ENCODE measurements at places on chromosomes 7 and 10. TPM values are rescaled to one million over a fixed set of nuclear protein-coding genes. Genes with fewer than 3 reads are reported as not detected.
A peak's percentile ranks its signal among the peaks of the same experiment; 100 is the strongest.

DNA sequence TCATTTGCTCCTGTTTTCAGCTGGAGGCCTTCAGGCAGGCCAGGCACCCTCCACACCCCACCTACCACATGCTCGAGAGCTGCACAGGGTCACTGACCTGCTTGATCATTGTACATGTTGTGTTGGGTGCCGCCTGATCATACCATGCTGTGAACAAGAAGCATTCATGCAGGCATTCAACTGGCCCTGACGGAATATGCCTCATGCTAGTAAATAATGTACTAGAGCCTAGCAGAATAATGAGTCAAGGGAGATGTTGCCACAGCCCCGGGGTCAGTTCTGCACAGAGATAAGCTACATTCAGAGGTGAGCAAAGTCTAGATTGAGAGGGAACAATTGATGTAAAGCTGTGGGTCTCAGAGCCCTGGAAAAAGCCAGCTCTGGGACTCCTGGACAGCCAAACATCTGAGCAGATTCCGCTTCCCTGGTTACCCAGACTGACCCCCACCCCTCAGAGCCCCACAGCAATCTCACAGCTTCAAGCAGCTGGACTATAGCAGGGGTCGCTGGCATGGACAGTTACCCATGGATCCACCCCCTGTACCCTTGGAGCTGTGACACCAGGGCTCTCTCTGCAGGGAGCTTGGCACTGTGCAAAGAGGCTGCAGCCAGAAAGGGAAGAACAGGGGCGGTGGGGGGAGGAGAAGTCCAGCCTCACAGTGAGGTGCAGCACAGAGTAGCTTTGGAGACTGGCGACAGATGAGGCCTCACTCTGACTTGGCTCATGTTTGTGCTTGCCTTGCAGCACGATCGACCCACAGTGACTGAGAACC is 86.6 kb downstream of the FRMPD2 start:
- DNase-seq, result no peak

DNA sequence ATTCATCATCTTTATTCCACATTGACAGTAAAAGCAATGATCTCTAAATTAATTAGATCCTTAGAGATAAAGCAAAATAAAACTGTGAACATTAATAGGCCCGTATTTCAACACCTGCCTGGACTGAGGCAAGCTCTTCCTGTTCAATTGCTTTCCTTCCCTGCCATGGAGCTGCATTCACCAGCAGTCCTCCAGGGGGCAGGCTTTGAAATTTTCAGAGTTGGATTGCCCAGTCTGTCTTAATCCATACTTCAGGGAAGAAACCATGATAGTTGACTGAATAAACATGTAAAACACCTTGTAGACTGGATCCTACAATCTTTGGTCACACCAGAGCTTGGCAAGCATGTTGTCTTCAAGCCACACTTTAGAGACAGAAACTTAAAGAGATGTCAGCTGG is 936.6 kb downstream of the NRG3 start:
- peak; percentile 21 for DNase-seq

DNA sequence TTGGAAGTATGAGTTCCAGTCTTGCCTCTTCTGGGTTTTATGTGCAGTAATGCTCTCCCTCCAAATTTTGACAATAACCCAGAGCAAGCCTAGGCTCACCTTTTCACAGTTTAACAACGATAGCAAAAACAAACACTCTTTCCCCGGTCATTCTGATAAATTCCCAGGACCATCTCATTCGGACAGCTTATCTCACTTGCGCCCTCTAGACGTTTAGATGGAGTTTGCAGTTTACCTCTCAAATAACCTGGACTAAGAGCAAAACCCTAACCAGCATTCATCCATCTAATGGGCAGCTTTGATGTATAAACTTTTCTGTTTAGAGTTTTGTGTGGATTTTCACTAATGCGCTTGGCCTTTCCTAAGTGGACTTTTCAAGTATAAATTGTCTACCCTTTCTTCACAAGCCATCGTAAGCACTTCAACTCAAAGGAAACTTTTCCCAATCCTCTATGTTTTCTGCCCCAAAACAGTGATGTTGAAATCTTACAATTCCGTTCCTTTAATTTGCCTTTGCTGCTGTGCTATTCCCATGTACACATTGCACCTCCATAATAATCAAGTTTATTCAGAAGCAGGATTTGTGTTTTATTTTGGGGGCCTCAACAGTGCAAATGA is 114.9 kb downstream of the HDAC9 start:
- DNase-seq, result peak; percentile 38

GRCh38 chr10:33559105-33559504 is 224.6 kb upstream of the NRP1 start:
- no peak for DNase-seq

DNA sequence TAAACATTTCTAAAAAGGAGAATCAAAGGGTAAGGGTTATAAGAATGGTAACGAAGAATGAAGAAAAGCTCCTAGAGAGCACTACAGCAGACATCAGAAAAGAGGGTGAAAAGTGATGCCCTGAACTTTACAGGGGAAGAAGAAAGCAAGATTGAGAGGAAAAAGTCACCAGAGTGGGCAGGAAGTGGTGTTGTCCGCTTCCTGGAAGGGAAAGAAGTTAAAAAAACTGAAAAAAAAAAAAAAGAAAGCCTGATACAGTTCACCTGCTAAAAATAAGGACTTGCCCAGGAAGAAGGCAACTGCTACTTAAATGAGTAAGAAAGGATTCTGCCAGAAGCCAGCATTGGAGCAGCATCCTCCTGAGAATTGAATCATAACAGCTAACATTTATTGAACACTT is 330.1 kb upstream of the PHF14 start:
- no peak for DNase-seq

DNA sequence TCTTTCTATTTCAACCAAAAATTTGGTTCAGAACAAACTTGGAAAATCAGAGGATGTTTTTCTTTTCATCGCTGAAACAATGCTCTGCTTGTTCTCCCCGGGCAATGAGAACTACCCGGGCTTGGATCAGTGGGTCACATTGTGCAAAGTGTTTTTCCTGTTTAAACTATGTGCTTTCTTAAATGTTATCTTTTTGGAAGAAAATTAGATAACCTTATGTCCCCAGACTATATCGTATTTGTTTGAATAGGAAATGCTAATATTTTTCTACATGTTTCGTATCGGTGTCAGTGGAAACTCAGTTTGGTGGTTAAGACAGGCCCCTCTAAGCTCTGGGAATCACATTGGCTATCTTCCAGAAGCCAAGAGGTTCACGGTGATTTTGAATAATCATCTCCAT is 319.5 kb upstream of the NFE2L3 start:
- DNase-seq, result peak; percentile 78

GRCh38 chr10:96556003-96556402 is 30.8 kb downstream of the TM9SF3 start:
- peak; percentile 24 for DNase-seq

DNA sequence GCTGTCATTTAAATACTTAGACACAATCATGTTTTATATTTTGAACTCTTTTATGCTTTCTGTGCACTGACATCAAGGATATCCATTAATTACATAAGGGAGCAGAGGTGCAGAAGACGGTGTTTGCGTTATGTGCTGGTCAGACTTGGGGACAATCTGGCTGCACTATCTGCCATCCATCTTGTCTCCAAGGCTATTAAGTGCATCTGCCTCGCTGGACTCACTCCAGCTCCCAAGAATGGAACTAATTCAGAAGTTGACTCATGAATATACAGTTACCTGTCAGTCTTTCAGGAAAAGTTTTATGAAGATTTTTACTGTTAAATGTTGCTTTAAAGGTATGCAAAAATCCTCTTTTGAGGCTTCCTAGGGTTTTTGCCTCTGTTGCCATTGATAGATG is 391.0 kb downstream of the SUGCT start:
- no peak for DNase-seq

DNA sequence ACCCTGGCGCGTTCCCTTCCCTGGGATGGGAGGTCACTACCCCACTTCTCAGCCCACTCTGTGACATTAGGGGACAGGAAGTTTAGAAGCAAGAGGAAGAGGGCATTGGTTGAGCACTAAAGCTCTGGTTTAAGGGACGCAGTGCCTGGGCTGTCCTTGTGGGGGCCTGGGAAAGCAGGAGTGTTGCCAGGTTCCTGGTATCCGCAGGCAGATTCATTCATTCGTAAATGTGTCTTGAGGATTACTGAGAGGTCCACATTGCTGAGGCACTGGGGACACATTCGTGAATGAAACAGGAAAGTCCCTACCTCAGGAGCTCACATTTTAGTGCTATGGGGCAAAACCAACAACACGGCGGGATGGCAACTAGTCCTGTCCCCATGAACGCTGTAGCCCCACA is 69.4 kb downstream of the COL13A1 start:
- DNase-seq, result no peak

GRCh38 chr7:85185424-85186082 is 1.3 kb downstream of the SEMA3D start:
- DNase-seq, result peak; percentile 69

DNA sequence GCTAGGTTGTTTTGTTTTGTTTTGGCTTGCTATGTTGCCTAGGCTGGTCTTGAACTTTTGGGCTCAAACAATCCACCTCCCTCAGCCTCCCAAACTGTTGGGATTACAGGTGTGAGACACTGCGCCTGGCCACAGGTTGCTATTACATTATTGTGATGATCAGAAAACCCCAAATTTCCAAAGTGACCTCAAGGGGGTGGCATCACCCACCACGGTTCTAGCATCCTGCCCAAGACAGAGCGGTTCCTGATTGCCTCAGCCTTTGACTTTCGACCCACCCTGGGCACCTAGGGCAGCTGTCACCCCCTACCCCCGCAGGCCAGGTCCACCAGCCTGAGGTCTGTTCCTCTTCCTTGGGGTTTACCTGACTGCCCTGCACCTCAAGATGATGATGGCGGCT is 28.4 kb downstream of the SBDS start:
- DNase-seq, result no peak

DNA sequence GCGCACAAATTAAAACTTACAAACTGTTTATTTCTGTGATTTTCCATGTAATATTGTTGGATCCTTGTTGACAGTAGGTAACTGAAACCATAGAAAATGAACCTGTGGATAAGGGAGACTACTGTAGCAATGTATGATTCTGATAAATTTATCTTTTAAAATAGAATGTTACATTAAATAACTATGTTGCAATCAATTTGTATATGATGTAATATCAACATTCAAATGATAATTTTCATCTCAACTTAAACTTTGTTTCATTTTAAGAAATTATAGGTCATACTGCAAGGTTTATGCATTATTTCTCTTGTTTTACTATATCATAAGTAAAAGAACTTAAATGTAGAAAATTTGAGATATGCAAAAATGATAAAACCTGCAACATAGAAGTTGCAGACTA is 718.0 kb upstream of the MBL2 start:
- no peak for DNase-seq

GRCh38 chr10:63286340-63286739 is 153.2 kb downstream of the NRBF2 start:
- DNase-seq, result no peak

- no peak for DNase-seq
Measured at GRCh38 chr7:36084485-36085091, 68.5 kb upstream of the EEPD1 start.

GRCh38 chr10:110708776-110709443 is 64.8 kb downstream of the RBM20 start:
- DNase-seq, result no peak

DOCK1 gene
- 78.7 TPM for total RNA-seq

SLC26A3 gene
- not detected for total RNA-seq

HTR5A gene
- not detected for total RNA-seq

GPER1 gene
- total RNA-seq, result 0.25 TPM

OPN1SW gene
- total RNA-seq, result not detected
